ENCODE measurements at places on chromosomes 6 and 20.
A peak's percentile ranks its signal among the peaks of the same experiment; 100 is the strongest.

DNA sequence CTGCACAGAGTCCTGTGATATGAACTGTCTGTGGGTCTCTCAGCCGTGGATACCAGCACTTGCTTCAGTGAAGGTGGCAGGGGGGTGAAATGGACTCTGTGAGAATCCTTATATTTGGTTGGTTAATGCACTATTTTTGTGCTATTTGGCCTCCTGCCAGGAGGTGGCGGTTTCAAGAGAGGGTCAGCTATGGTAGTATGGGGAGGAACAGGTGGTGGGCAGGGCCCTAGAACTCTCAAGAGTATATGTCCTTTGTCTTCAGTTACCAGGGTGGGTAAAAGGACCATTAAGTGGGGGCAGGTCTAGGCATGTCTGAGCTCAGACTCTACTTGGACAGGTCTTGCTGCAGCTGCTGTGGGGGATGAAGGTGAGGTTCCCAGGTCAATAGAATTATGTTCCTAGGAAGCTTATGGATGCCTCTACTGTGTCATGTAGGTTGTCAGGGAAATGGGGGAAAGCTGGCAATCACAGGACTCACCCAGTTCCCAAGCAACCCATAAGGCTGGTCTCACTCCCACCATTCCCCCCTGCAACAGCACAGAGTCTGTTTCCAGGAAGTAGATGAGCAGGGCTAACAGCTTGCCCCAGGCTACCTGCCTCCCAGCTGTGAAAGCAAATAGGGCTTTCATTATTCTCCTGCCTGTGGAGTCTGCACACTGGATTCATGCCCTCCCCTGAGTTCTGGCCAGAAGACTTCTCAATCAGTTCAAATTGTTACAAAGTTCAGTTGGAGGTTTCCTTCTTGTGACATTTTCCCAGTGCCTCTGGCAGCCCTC is 56.8 kb upstream of the PHIP start:
- no peak for DNase-seq

GRCh38 chr6:475314-475713 is 83.8 kb downstream of the IRF4 start:
- no peak for DNase-seq

- peak; percentile 65 for DNase-seq
These were observed 148.9 kb downstream of the CEBPB start for GRCh38 chr20:50339466-50339901.

DNA sequence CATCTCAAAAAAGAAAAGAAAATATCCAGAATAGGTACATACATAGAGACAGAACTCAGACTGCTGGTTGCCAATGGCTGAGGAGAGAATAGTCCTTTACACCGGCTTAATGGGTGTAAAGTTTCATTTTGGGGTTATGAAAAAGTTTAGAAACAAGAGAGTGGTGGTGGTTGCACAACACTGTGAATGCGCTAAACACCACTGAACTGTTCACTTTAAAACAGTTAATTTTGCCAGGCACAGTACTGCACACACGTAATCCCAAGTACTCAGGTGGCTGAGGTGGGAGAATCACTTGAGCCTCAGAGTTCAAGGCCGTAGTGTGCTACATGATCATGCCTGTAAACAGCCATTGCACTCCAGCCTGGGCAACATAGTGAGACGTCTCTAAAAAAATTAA is 7.6 kb downstream of the ILRUN start:
- no peak for DNase-seq

GRCh38 chr20:49661560-49662329 is 51.9 kb downstream of the B4GALT5 start:
- DNase-seq, result no peak

- peak; percentile 24 for DNase-seq
These were observed 135.5 kb downstream of the LY86 start for GRCh38 chr6:6723921-6724538.

- DNase-seq, result no peak
These were observed 156.2 kb upstream of the BTBD3 start for GRCh38 chr20:11761497-11761896.

DNA sequence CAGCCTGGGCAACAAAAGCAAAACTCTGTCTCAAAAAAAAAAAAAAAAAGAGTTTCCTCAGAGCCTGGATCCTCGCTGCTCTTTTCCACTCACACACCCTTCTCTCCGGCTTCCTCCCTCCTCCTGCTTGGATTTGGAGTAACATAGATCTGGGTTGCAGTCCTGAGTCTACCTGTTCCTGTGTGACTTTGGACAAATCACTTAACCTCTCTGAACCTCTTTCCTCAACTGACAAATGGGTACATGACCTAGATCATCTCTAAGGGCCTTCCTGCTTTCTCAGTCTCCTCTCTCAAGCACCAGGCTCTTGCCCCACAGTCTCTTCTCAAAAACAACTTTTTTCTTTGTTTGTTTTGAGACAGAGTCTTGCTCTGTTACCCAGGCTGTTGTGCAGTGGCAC is 5.6 kb upstream of the R3HDML start:
- DNase-seq, result no peak

GRCh38 chr6:33983721-33984465 is 162.0 kb downstream of the GRM4 start:
- DNase-seq, result no peak

- DNase-seq, result no peak
These were observed 142.5 kb upstream of the HDDC2 start for GRCh38 chr6:125444006-125444923.

DNA sequence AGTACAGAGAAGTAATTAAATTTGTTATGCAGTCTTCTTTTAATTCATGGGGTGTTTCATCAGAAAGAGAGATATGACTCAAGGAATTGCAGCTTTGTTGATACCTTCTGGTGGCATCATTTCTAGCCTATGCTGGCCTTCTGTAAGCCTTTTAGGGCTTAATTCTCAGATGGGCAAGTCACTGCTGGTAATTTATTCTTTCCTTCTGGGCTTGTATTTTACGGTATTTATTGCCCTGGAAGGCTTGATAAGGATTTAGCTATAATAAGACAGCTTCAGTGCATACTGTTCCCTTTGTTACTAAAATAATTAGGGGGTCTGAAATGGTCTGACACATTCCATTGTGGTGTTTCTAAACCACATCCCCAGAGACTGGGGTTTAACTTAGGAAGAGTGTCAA is 57.9 kb upstream of the EMILIN3 start:
- DNase-seq, result no peak

DNA sequence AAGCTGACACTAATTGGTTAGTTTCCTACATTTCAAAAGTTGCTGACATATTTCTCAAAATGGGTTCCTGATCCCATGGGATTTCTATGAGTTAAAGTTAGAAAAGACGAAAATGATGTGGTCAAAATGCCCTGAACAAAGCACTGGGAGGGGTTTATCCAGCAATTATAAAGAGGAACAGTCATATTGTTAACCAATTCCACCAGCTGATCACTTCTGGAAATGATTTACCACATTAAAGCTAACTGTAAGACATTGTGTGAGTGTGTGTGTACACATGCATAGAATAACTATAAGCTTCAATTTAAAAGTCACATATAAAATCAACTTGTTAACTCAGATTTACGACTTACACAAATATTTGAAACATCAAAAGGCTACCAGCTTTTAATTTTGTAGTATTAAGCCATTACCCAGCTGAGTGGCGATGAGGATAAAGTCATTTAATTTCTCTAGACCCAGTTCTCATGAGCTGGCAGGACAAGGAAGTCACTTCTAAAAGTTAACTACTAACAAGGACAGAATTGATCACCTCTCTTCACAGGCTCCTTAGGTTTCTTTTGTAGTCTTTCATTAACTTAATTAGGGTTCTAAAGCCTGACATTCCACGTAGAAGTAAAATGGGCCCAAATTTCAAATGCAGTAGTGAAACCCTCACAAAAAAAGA is 40.4 kb downstream of the MAN1A1 start:
- DNase-seq, result no peak

DNA sequence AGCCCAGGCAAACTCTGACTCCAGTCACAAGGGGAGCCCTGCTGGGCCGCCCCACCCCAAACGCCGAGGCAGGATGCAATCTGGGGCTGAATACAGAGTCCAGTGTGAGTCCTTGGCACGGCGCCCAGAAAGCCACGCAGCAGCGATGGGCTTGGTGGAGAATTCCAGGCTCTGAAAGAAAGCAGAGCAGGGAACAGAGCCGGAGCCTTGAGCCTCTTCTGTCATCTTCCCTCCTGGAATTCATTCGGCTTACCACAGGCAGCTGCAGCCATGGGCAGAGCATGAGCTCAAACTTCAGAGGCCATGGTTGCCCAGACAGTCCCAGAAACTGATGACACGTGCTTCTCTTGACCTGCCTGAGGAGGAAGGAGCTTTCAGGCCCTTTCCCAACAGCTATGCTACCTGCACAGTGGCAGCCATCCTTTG is 441.1 kb upstream of the JARID2 start:
- no peak for DNase-seq

- DNase-seq, result no peak
These were observed 40.9 kb downstream of the OVOL2 start for GRCh38 chr20:18016772-18017171.

DNA sequence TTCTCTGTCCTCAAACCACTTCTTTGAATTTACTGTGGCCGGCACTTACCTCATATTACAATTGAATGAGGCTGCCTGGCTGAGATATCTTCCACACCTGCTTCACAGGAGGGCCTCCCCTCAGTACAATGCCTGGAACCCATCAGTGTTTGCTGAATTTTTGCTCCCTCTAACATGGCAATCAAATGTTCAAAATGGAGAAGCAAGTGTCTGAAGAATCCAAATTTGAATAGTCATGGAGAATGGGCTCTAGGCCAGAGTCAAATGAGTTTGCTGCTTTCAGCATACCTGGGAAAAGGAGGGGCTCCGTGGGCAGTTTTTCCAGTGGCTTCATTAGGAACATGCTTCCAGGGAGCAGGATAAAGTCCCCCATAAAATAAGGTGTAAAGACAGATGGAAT is 564.8 kb downstream of the UTRN start:
- DNase-seq, result no peak

- DNase-seq, result peak; percentile 45
These were observed 72.0 kb downstream of the BLOC1S5 start for GRCh38 chr6:7992002-7992815.

DNA sequence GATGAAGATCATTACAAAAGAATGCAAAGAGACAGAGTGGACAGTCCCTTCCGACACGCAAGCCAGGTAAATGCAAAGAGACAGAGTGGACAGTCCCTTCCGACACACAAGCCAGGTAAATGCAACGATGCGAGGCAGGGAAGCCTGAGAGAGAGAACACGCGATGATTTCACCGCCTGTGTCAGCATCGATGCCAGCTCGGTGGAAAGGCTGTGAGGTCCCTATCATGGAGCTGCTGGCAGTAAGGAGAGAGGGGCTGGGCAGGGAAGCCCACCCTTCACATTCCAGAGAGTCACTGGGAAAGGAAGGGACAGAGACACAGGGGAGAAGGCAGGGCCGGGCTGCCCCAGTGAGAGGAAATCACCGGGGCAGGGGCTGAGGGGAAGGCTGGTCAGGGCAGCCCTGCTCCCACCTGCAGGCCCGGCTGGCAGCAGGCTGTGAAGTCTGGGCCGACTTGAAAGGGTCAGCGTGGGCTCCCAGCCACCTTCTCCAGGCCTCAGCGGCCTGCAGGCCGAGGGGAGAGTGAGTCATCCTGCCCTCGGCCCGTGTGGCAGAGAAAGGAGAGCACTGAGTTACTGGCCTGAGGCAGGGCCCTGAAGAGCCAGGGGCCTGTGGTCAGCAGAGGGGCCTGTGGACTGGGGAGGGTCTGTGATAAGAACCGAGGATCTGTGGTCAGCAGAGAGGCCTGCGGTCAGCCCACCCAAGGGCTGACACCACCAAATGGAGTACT is 80.4 kb downstream of the DACT2 start:
- peak; percentile 14 for DNase-seq

DNA sequence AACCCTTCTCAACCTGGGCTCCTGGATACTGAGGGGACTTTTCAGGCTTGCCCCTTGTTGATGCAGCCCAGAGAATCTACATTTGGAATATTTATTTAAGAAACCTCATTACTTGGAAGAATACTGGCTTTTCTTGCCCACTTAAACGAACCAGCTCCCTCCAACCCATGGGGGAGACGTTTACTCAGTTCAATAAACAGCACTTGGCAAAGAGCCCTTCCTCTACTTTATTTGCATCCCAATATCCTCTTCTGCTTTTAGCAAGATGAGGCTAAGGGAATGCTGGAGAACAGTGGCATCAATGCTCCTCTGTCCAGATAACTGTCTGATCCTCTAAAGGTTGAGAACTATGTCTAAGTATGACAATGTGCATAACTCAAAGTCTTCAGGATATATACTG is 22.2 kb downstream of the PTPRK start:
- no peak for DNase-seq

- DNase-seq, result no peak
These were observed 374.3 kb upstream of the HSF2 start for GRCh38 chr6:122025104-122025503.

DNA sequence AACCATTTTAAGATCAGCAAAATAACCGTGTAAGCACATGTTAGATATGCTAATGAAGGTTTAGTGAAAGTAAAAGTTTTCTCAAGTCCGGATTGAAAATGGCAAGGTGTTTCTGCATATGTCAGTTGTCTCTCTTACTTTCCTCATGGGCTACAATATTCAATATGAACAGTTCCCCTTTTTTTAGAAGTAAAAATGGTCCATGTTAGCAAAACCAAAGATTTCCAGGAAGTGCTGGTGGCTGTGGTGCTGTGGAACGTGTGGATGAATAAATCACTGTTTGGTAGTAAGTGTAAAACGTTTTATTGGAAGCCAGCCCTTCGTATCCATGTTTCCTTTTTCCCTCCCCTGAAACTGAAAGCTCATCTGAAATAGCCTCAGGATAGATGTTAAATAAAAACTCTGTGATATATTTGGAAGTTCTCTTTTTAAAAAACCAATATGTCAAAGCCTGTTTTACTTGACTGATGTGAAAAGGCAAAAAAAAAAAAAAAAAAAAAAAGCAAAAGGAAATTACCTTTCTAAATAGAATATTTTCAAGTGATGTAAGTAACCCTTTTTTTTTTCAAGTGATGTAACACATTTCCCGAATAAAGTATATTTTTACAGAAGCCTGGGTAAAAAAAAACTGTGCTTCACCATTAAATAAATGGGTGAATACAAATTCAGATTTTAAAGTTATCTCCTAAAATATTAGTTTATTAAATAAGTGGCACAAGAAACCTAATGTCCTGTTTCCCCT is 41.9 kb downstream of the PLEKHG1 start:
- DNase-seq, result no peak

DNA sequence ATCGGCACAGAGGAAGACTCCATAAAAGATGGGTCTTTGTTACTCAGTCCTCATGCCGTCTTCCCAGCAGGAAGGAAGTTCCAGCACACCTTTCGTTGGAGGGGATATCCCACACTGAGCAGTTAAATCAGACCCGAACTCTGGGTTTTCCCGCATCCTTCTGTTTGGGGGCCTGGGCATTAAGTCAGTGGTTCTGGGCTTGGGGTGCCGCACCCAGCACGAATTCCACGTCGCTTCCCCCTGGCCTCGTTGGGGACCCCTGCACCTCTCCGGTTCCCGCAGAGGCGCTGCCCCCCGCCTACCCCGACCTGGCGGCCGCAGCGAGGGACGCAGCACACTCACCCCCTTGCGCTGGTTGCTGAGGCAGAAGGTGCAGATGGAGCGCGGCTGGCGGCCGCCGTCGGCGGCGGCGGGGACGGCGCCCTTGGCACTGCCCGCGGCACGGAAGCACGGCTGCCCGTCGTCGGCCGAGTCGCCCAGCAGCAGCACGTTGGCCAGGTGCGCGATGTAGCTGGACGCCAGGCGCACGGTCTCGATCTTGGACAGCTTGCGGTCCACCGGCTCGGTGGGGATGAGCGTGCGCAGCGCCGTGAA is 641 bp downstream of the TCF15 start:
- DNase-seq, result no peak

GRCh38 chr6:167454003-167454402 is 129.1 kb downstream of the TTLL2 start:
- no peak for DNase-seq

- DNase-seq, result no peak
These were observed 484.0 kb downstream of the UTRN start for GRCh38 chr6:144769142-144769541.
